Lung (tissue), 17 donors: ENCODE measurements at places on chromosomes 16 and 17. TPM values are rescaled to one million over a fixed set of nuclear protein-coding genes. Genes with fewer than 3 reads are reported as not detected.

The CCL17 gene
- 3.1 TPM for total RNA-seq

The CORO6 gene
- 8.4 TPM for total RNA-seq

GRCh38 chr16:51550800-51551347 is 399.8 kb upstream of the SALL1 start:
- H3K27ac ChIP-seq, result no peak overlapping the region
- H3K4me1 ChIP-seq, result no peaks in the 10 kb centered on the region
- no peak overlapping the region for H3K4me3 ChIP-seq
- DNase-seq, result peak; percentile 19
- H3K27me3 ChIP-seq, result peaks cover 3% of the 10 kb centered on the region
- no peaks in the 10 kb centered on the region for H3K36me3 ChIP-seq

- DNase-seq, result no peak
- H3K4me1 ChIP-seq, result no peaks in the 10 kb centered on the region
- H3K27me3 ChIP-seq, result no peaks in the 10 kb centered on the region
- no peak overlapping the region for H3K27ac ChIP-seq
Observed at GRCh38 chr17:66449418-66449977, 147.1 kb downstream of the PRKCA start.

DNA sequence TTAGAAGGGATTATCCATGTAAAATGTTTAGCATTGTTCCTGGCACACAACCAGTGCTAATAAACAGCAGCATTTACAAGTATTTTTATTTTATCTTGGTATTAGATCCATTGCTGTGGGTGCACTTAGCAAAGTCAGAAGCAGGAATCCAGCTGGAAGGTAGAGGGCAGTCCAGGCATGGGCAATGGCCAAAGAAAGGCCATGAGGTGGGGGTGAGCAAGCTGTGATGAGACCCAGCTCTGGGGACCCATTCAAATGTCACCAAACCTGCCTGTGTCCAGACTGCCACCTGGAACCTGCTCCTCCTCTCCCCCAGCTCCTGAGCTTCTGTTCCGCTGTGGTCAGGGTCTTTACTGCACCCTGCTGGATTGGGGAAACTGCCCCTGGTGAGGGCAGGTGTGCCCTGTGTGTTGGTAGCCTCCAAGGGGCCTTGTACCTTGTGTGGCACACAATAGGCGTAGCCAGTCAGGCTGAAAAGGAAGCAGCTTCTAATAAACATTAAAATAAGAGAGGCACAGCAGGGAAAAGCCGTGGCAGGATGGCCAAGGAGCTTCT is 118.0 kb upstream of the CRHR1 start:
- no peaks in the 10 kb centered on the region for H3K36me3 ChIP-seq
- H3K27me3 ChIP-seq, result no peaks in the 10 kb centered on the region
- H3K27ac ChIP-seq, result no peak overlapping the region
- H3K4me1 ChIP-seq, result no peaks in the 10 kb centered on the region
- no peak for DNase-seq
- no peak overlapping the region for H3K4me3 ChIP-seq
